ENCODE measurements at places on chromosomes 4 and X. TPM values are rescaled to one million over a fixed set of nuclear protein-coding genes. Genes with fewer than 3 reads are reported as not detected.

Gene CD38
- not detected for polyA plus RNA-seq

Gene CENPVL2
- polyA plus RNA-seq, result not detected

Gene SLC6A14
- polyA plus RNA-seq, result not detected

Gene C4orf50
- polyA plus RNA-seq, result not detected

Gene SPIN2B
- polyA plus RNA-seq, result 10.9 TPM

Gene CXXC4
- 2.6 TPM for polyA plus RNA-seq

Gene NLGN4X
- 2.1 TPM for polyA plus RNA-seq

Gene ASB12
- polyA plus RNA-seq, result 0.48 TPM

Gene AFM
- polyA plus RNA-seq, result 34.8 TPM

Gene NIPAL1
- polyA plus RNA-seq, result 6.1 TPM

Gene LGI2
- 0.89 TPM for polyA plus RNA-seq

DNA sequence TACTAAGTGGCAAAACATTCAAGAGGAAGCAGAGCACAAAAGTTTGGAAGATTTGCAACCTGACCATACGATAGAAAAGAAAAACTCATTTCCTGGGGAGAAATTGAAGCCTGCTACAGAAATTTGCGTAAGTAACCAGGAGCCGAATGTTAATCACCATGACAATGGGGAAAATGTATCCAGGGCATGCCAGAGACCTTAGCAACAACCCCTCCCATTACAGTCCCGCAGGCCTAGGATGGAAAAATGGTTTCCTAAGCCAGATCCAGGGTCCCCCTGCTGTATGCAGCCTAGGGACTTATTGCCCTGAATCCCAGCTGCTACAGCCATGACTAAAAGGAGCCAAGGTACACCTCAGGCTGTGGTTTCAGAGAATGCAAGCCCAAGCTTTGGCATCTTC is 472.2 kb upstream of the KLHL4 start:
- DNase-seq, result no peak

DNA sequence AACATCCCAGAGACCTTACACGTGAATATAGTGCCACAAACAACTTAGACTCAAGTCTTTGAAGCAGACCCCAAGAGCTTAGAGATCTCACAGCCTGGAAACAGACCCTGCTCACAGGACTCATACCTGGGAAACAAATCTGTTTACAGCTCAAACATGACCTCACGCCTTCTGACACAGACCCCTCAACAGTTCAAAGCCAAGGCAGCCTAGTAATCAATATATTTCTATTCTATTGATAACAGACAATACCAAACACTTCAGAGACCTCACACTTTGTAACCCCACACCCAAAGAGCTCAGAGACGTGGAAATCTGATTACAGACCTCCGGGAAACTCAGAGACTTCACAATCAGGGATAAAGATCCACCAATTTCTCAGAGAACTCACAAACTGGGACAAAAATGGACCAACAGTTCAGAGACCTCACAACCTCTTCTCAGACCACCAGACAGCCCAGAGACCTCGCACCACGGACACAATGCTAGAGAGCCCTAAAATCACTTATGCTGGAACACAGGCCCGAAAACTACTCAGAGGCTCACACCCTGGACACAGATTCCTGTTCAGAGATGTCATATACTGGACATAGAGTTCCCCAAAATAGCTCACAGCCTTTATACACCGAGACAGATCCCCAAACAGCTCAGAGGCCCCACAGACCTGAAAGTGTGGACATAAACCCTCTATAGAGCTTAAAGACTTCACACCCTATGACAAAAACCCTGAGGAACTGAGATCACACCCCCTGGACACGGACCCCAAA is 14.8 kb downstream of the SUV39H1 start:
- no peak for DNase-seq

- DNase-seq, result no peak
Observed at GRCh38 chr4:13329963-13330362, 154.2 kb downstream of the RAB28 start.

DNA sequence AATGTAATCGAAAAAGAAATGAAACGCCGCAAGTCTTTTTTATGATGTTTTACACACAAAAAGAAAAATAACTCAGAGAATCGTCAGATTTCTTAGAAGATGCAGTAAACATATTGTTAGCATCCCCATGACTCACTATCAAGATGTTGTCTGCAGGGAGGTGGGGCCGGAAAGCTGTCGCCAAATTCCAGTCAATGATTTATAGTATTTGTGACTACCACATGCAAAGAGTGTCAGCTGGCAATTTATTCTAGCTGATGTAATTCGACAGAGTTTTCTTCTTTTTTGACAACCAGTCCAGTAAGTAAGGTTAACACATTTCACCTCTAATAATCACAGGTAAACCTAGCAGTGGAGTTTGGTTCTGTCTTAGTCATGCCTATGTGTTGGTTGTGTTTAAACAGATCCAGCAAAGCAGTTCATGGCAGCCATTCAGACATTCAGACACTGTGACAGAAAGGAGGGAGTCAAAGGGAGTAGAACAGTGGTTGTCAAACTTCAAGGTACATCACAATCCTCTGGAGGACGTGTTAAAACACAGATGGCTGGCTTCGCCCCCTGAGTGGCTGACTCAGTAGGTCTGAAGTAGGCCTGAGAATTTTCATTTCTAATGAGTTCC is 19.8 kb upstream of the PPP1R2C start:
- DNase-seq, result peak; percentile 23

DNA sequence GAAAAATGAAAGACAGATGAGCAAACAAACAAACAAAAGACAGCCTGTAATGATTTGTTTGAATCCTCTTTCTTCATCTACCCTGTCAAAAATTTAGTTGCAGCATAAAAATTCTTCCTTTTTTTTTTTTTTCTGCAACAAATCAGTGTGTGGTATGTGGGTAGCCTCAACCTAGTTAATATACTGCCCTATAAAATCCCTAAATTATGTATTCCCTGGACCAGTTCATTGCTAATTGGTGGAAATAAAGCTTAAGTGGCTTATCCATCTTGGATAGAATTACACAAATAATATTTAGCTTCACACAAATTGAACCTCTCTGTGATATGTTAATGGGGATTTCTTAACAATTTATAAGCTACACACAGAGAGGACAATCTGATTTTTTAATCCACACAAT is 208.4 kb downstream of the NDST4 start:
- no peak for DNase-seq

GRCh38 chr4:85107553-85107952 is 141.1 kb upstream of the WDFY3 start:
- DNase-seq, result no peak

- no peak for DNase-seq
Observed at GRCh38 chr4:5409237-5409636, 299.1 kb downstream of the EVC2 start.

DNA sequence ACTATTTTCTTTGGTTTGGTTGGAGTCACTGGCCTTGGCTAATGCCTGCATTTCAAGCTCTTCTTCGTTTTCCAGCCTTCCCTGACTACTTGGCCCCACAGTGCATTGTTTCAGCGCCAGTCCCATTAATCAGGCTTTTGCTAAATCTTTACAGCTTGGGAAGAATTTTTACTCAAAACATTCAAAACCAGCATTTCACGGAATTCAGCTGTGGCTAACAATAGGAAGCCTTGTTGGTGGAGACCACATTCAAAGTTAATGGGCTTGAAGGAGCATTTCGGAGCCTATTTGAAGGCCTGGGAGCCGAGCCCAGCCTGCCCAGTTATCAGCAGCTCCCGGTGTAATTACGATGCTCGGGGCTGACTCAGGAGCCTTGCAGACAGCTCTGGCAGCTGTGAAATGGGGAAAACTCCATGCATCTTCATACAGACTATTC is 30.8 kb upstream of the VCX2 start:
- peak; percentile 30 for DNase-seq

DNA sequence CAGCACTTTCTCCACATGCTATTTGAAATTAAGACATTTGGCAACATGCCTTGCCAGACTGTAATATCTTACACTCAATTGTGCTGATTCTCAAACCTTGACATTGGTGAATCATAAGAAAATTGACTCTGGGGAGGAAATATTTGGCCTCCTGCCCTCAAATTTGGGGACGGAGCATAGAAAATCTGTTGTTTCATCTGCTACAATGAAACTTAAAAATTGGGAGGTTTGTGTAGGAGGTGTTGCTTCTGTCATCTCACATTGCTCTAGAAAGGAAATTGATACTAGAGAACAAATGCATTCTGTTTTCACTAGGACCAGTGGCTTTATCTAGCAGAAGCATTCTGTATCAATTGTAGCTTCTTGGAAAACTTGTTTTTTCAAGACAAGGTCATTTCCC is 5.3 kb downstream of the OCRL start:
- DNase-seq, result no peak

GRCh38 chrX:153573984-153574383 is 25.0 kb downstream of the CCNQ start:
- DNase-seq, result no peak

- DNase-seq, result no peak
Observed at GRCh38 chr4:146959692-146960091, 14.0 kb upstream of the TTC29 start.

GRCh38 chr4:9903317-9903716 is 118.0 kb downstream of the SLC2A9 start:
- no peak for DNase-seq

GRCh38 chrX:78456909-78457308 is 129.5 kb upstream of the CYSLTR1 start:
- DNase-seq, result no peak

DNA sequence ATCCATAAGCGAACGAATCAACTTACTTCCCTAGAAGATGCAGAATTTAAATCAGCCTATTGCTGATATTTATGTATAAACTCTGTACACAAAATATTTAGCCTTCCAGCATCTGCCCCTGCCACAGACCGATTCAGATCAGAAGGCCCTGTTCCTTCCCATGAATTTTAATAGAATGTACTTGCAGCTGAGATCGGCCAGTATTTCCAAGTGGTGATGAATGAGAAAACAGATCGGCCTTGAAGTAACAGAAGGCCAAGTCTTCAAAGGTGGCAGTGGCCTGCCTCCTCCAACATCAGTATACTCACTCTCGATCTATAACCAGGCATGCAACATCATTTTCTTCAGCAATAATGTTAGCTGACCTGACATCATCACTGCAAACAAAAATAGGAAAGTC is 66.4 kb downstream of the PRKG2 start:
- DNase-seq, result no peak

DNA sequence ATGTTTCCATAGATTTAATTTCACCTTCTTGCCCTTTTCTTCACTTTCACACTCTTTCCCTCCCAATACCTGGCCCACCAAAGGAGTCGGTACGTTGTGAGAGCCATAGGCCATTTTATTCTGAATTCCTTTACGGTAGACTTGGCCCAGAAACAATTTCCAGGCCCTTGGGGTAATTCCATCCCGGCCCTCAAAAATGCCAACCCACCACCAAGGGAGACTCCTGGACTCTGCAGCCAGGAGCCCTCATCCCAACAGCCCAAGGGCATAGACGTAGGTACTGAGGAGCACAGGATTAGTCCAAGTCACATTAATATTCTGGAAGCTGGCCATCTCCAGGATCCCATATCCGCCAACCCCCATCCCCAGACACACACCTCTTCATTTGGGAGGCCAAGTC is 102.9 kb downstream of the LIMCH1 start:
- DNase-seq, result no peak

GRCh38 chr4:148332486-148332885 is 109.7 kb downstream of the NR3C2 start:
- no peak for DNase-seq

- peak; percentile 30 for DNase-seq
Observed at GRCh38 chr4:158578476-158578875, 56.8 kb downstream of the RXFP1 start.

DNA sequence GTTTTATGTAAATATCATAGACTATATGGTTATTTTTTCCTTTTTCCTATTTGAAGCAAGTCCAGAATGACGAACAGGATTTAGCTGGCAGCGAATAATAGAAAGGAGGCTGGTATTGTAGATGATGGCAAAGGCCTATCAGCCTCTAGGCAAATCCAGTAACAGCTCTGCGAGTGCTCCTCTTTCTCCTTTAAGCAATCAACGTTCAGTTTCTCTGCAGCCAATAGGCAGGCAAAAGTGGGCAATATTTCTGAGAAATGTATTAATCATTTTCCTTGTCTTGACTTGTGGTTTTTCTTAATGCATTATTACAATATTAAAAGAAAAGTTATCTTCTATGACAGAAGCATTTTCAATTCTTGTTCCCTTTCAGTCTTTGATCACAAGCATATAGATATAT is 183.3 kb downstream of the SH3KBP1 start:
- no peak for DNase-seq

- DNase-seq, result peak; percentile 80
Observed at GRCh38 chr4:168076989-168077725, 15.2 kb upstream of the ANXA10 start.

- no peak for DNase-seq
Observed at GRCh38 chr4:185244763-185245162, 35.4 kb downstream of the SNX25 start.

DNA sequence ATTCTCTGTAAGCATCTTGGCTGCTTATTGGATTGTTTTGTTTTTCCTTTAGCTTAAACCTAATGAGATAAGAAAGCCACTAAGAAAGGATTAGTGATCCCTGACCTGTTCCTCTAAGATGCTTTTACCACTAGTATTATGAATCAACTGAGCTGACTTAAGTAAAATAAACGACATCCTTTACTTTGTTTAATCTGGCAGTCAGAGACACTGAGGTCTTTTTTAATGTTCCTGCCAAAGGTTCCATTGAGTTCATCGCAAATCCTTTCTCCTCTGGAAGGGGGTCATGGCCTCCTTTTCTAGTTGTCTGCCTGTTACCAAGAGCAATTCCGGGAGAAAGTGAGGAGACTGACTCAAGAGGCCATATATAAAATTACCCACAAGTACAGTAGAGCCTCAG is 1038.3 kb upstream of the SLIT2 start:
- no peak for DNase-seq

DNA sequence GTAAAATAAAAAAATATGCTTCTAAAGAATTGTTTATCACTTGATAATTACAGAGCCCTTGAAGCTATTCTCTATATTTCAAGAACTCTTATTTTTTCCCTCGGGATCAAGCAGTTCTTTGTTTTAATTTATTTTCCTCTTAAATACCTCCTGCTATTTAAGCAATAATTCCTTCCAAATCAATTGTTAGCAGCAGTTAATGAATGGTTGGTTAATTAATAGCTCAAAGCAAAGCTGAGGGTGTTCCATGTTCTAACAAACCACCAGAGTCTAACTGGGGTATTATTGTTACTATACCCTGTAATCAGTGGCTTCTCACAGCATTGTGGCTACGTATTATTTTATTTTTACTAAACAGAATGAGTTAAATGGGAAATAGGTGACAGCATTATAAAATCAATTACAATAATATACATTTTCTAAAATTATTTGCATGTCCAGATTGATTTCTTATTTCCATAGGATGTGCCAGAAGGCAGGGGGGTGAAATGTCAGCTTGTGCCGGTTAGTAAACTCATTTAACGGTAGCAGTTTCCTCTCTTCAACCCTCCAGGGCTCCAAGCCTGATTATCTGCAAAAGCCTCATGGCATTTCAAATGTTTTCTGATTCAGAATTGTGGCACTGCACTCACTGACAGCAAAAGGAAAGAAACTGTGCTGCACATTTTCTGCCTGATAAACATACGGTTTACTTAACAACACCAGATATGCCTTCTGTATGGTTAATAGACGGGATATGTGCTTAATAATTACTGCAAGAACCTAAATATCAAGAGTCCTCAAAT is 286.9 kb upstream of the EMCN start:
- DNase-seq, result no peak

Data from hepatocyte (in vitro differentiated cells).